ENCODE measurements at places on chromosomes 11 and 22.

DNA sequence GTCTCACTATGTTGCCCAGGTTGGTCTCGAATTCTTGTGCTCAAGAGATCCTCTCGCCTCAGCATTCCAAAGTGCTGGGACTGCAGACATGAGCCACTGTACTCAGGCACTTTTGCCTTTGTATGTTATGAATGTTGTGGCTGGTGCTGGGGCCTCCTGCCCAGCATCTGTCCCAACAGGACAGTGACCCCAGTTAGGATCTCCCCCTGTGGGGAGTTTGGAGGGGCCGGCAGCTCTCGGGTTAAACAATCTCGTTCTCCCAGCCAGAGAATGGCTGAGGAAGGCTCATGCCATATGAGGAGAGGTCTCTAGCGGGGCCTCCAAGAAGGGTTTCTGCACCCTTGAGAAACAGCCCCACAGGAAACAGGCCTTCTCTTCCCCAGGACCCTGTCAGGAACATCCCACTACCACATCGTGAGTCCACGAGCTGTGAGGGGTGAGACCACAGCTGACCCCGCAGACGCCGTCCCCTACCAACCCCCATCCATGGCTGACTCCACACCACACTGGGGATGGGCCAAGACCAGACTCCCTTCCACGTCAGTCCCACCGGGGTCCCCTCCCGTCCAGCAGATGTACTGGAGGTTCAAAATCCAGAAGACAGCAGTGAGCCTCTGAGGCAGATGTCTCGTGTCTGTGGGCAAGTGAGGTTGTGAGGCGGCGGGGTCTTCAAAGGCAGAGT, 54.1 kb downstream of the SHANK2 start:
- no peak for DNase-seq

DNA sequence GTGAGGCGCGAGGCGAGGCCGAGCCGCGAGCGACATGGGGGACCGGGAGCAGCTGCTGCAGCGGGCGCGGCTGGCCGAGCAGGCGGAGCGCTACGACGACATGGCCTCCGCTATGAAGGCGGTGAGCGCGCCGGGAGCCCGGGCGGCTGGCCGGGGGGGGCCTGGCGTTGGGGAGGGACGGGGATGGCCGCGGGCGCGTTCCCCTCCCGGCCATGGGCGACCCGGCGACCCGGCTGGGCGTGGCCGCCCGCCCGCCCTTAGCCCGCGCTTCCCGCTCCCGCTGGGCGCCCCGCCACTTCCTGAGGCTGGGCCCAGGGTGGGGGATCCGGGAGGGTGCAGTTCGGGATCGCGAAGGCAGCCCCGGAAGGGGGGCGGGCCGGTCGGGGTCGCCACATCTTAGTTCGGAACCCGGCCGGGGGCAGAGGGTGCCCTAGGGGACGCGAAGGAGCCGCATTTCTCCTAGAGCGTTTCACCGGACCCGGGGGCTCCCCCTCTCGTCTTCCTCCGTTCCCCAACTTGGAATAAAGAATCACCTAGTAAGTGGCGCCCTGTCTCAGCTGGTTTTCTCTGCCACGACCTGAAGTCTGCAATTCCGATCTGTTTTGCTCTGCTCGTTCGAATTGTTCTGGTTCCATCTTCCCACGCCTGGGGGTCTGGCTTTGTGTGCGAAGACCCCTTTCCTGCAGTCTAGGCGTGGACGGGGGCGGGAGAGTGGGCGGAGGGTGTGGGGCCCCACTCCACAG, 536 bp downstream of the YWHAH start:
- DNase-seq = peak; percentile 61

GRCh38 chr22:39264349-39265038, 19.7 kb upstream of the PDGFB start:
- no peak for DNase-seq

DNA sequence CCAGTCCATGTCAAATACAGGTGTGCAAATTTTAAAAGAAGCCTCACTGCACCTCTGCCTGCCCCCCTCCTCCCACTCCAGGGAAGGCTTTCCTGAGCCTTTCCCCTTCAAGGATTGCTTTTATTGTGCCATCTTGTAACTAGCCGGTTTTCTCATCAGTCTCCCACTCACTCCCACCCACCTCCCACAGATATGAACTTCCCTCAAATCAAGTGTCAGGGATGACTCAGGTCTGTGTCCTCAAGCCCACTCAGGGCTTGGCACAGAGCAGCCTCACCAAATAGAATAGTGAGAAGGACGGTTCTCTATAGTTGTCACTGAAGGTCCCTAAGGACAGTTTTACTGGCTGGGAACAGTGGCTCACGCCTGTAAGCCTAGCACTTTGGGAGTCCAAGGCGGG, 43.0 kb downstream of the THAP12 start:
- no peak for DNase-seq

DNA sequence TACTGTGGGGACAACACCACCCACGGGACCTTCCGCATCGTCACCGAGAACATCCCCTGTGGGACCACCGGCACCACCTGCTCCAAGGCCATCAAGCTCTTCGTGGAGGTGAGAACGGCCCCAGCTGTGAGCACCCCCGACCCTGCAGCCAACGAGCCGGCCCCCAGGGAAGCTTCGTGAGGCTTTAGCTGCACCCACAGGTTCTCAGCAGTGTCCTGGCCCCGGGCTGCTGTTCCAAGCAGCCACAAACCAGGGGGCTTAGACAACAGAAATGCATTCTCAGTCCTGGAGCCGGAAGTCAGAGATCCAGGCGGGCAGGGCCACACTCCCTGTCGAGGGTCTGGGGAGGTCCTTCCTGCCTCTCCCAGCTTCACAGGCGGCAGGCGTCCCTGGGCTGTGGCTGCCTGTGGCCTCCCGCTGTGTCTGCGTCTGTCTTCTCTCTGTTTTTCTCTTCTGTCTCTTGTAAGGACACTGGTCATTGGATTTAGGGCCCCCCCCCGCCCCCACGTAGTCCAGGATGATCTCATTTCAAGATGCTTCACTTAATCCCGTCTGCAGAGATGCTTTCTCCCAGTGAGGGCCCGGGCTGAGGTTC, 12.5 kb downstream of the MUC5B start:
- peak; percentile 12 for DNase-seq

DNA sequence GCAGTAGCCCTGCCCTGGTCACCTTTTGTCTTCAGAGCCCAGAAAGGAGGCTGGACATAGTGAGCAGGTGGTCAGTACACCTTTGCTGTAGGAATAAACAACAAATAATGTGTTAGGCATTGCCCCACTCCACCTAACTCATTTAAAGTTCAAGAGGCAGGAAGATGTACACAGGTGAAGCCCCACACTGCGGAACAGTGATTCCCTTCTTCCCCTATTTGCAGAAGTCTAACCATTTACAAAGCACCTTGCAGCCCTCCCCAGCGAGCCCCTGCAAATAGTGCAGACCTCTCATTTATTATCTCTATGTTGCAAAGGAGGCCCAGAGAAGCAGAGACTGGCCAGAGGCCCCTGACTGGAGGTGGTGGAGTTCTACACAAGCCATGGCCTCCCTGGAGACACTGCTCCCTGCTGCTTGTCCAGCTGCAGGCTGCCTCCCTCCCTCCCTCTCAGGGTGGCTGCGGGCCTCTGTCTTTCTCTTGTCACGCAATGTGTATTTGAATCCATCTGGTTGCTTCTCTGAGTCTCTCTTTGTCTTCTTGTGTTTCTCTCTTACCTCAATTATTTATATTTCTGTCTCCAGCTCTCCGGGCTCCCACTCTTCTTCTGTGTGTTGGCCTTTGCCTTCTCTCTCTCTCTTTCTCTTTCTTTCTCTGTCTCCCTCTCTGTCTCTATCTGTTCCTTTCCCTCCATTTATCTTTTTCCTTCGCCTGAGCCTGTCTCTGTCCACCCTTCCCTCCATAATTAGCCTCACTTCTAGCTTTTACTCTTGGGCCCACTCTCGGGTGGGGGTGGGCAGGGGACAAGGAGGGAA, 59.1 kb upstream of the PRDM11 start:
- no peak for DNase-seq

GRCh38 chr22:40609216-40609615, 27.3 kb downstream of the MRTFA start:
- DNase-seq = no peak

DNA sequence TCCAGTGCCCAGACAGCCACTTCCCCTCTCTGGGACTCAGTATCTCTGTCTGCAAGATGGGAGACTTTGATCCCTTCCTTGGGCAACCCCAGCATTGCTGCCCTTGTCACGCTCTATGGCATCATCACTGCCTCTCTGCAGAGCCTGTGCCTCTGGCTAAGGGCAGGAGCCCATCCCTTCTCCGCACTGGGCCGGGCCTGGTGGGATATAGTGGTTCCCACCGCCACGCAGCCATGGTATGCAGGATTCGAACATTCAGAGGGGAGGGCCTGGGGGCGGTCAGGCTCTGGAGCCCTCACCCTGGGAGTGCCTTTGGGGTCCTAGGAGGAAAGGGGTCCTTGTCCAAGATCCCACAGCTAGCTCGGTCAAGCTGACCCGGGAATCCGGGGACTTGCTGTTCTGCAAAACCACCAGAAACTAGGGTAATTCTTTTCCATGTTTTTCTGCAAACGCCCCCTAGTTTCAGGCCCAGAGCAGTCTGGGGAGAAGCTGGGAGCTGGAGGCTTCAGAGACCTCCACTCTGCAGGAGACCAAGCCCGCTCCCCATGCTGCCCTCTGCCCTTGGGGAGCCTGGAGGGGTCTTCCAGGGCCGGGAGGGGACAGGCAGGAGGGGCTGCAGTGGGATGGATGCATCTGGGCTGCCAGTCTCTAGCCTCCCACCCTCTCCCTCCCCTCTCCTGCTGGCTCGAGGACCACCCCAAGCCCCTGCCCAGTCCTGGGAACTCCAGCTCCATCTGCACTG, 24.4 kb upstream of the CBX7 start:
- no peak for DNase-seq

DNA sequence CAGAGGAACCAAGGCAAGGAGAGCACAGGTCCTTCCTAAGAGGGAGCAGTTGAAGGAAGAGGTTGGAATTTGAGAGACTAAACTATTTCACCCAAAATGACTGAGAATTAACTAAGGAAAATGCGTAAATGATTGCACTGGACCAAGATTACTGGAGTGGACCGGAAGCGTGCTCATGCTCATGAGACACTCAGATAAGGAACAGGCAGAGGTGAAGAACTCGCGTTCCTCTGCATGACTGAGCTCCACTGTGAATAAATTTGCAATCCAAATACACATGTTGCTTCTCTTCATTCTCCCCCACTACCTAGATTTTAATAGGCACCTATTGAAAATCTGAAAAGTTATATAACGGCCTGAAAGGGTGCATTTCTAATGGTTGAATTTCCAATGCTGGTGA, 207.0 kb downstream of the KIRREL3 start:
- DNase-seq = no peak

DNA sequence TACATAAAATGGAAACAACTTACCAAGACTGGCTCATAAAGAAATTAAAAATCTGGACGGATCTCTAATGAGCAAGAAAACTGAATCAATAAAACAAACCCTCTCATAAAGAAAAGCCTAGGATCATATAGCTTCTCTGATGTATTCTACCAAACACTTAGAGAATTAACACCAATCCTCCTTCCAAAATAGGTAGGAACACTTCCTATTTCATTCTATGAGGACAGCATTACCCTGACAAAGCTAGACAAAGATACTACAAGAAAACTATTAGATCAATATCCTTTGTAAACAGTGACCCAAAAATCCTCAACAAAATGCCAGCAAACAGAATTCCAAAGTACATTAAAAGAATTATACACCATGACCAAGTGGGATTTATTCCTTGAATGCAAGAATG, 52.9 kb upstream of the CLTCL1 start:
- no peak for DNase-seq

GRCh38 chr11:108340973-108341372, 118.1 kb downstream of the ATM start:
- DNase-seq = no peak

DNA sequence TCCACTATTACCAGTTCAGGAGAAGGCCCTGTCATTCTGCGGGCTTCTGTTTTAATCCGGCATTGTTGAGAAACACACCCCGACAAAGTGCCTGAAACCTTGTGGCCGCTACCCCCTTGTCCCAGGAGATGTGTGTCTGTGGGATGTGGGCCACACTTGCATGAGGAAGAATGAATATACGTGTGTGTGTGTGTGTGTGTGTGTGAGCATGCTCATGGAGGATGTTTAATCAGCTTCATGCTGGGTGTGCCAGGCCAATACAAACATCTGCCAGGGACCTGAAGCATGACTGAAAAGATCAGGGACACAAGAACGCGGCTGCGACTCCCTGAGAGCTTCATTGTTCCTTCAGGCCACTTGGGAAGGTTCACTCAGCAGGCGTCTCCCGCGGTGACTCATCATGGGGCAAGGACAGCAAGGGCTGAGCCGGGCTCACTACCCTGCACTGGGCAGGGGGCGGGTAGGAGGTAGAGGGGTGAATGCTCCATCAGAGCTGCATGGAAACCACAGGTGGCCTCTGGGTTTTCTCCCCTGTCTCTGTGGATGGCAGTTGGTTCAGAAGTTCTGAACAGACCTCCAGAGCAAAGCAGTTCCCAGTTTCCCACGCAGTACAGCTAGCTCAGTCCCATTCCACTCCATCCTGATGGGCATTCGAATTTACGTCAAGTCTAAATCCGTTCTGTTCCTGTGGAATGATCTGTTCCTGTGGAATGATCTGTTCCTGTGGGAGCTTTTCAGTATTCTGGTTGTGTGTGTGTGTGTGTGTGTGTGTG, 7.0 kb upstream of the MALAT1 start:
- DNase-seq = peak; percentile 66

- peak; percentile 14 for DNase-seq
Observed at GRCh38 chr11:64762277-64762673, 2.5 kb upstream of the PYGM start.

DNA sequence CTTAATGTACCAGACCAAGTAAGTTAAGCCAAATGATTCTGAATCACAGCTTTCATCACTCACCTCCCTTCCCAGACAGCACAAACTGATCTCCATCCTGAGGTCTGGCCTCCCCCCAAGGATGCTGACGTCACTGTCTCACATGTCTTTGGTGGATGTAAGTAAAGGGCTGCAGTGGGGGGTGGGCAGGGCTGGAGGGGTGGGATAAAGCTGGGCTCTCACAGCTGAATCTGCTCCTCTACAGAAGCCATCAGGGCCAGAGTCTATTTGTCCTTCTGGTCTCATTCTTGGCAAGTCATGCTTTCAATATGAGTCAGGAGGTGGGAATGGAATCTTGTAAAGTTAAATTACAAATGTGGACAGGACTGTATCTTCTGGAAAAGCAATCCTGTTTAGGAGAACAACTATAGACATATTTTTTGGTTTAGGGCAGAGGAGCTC, 32.7 kb downstream of the P4HA3 start:
- no peak for DNase-seq

GRCh38 chr11:62341588-62341987, 4.3 kb downstream of the ASRGL1 start:
- no peak for DNase-seq

Data from lung (tissue), 17 donors.